ENCODE measurements at places on chromosomes 1 and 21.
A peak's percentile ranks its signal among the peaks of the same experiment; 100 is the strongest.

GRCh38 chr1:238562341-238562740 is 671.6 kb upstream of the ZP4 start:
- no peak for DNase-seq

- DNase-seq, result no peak
Observed at GRCh38 chr1:68624233-68624632, 127.4 kb upstream of the DEPDC1 start.

GRCh38 chr21:37677006-37677405 is 239.3 kb downstream of the KCNJ6 start:
- DNase-seq, result no peak

GRCh38 chr1:176494436-176494835 is 31.5 kb downstream of the PAPPA2 start:
- no peak for DNase-seq

DNA sequence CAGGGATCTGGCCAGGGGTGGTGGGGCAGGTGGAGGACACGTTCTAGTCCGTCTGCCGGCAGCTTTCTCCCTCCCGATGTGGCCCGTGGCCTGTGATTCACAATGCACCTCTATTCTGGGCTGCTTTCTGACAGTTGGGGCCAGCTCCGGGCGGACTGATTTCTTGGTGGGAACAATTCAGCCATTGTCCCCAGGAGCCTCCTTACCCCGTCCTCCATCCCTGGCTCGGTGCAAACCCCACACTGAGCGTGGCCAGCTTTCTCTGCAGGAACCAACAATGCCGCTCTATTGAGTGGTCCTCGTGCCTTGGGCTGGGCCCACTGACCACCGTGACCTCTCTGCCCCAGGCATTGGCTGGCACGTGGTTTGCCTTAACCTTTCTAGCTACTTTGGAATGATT is 29.7 kb downstream of the PADI2 start:
- DNase-seq, result no peak

DNA sequence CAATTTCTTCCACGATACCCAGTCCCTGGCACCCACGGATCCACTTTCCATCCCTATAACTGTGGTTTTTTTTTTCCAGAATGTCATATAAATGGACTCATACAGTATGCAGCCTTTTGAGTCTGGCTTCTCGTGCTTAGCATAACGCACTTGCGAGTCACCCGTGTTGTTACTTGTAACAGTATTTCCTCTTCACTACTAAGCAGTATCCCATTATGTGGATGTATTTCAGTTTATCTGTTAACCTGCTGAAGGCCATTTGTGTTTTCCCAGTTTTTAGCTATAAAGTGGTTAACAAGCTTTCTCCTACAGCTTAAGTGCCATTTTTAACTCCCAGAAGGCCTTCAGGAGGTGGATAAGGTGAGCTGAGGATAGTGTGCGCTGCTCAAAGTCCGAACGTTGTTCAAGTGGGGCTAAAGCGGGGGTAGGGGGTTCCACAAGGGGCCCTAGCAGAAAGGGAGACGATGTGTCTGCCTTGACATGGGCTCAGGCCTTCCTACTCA is 829 bp downstream of the ADAR start:
- DNase-seq, result peak; percentile 26

GRCh38 chr1:162663086-162663485 is 30.8 kb downstream of the DDR2 start:
- no peak for DNase-seq

DNA sequence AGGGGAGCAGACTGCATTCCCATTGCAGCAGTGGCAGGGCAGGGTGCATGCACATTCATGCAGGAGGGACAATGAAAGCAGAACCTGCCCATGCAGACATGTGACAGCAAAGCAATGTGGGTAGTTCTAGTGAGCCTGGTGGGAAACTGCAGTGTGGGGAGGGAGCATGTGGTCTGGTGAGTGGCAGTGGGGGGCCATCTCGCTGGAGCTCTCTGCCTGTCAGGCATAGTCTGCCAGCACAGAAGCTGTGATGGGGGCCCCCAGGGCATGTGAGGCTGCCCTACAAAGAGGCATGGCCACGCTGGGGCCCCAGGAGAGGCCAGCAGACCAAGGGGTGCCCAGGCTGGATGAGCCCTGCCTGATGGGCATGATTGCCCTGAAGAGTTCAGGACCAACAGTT is 579.7 kb downstream of the PTPRC start:
- DNase-seq, result no peak

DNA sequence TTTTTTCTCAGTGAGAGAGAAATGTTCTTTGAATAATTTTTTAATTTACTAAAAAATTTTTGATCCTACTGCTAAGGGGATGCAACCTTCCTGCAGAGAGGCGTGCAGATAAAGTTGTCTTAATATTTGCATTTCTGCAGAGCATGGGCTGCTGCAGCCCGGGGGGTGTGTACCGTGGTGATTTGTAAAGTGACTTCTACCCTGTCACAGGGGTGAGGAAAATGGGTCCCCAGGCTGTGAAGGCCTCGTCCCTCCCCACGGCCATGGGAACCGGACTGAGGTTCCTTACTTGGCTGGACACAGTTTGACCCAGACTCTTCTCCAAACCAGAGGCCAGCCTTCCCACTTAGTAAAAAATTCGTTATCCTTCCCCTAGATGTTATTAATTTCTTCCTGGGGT is 9.5 kb upstream of the C1orf174 start:
- no peak for DNase-seq

GRCh38 chr21:20108016-20108415 is 890.2 kb upstream of the NCAM2 start:
- DNase-seq, result no peak

- DNase-seq, result no peak
Observed at GRCh38 chr1:6476483-6476882, 10.5 kb upstream of the TNFRSF25 start.

GRCh38 chr1:68321084-68321685 is 88.9 kb upstream of the WLS start:
- no peak for DNase-seq

- DNase-seq, result no peak
Observed at GRCh38 chr1:233025157-233025556, 74.7 kb downstream of the NTPCR start.

GRCh38 chr1:230356869-230357794 is 69.0 kb downstream of the PGBD5 start:
- DNase-seq, result no peak

DNA sequence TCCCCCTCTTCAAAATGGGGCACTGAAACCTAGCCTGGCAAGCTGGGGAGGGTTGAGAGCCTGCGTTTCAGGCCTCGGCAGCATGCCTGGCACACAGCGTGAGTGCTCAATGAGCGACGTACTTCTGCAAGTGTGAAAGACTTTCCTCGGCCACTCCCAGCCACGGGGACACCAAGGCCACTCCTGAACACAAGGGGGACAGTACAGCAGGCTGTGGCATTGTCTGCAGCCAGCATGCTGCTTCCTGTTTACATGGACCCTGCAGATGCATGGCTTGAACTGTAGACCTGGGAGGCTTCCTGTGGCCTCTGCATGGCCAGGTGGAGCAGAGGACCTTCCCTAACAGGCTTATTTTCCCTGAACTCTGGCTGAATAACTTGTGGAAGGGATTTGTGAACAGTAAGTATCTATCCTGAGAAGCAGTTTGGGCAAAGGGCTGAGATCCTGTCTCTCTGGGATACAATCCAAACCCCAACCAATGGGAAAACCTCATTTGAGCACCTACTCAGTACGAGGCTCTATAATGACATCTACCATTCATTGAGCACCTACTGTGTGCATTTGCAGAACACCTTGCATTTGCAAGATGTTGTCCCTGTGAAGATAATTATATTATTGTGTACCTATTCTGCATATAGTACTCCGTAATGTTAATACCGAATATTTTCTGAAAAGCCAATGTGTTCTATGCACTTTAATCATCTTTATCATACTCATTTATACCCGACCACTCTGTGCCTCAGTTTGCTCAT is 9.9 kb upstream of the HSPG2 start:
- DNase-seq, result no peak

DNA sequence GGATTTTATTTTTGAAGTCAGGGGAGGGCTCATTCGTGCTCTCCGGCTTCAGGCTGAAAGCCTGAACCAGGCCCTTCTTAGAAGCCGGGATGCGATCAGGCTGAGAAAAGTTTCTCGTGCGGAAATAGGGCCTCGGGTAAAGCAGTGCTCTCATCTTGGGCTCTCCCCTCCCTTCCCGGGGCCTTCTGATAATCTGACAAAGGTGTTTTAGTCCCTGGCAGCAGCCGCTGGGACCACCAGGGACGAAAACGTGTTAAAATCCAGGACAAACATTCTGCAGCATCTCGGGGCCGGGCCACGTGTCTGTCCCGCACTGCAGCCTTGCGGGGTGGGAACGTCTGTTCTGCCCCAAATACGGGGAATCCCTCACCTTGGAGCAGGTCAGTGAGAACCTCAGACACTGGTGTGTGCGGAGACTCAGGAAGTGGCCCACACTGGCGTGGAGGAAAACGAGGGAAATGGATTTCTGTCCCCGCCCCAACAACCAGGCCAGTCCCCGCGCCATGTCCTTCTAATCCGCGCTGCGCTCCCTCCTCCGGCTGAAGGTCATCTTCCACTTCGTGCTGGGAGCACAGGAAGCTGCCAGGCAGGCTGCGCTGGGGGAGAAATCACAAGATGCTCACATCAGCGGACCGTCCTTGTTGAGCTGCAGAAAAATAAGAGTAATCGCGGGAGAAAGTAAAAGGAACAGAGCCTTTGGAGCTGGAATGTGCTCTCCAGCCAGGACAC is 16.6 kb upstream of the AJAP1 start:
- no peak for DNase-seq

DNA sequence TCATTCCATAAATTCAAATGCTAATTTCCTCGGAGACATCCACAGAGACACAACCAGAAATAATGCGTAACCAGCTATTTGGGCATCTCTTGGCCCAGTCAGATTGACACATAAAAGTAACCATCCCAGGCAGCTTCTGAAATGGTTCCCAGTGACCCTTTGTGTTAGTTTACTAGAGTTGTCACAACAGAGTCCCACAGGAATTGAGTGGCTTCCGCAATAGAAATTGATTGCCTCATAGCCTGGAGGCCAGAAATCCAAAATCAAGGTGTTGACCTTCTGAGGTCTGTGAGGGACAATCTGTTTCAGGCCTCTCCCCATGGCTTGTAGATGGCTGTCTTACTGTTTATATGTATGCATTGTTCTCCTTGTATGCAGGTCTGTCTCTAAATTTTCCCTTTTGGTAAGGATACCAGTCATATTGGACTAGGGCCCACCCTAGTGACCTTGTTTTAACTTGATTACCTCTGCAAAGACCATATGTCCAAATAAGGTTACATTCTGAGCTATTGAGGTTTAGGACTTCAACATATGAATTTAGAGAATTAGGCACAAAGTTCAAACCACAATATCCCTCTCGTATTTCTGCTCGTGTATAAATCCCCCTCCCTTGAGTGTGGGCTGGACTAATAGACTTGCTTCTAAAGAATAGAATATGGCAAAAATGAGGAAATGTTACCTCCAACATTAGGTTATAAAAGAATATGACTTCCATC is 78.2 kb upstream of the FGGY start:
- DNase-seq, result no peak
